ENCODE measurements at places on chromosomes 16 and 17.

DNA sequence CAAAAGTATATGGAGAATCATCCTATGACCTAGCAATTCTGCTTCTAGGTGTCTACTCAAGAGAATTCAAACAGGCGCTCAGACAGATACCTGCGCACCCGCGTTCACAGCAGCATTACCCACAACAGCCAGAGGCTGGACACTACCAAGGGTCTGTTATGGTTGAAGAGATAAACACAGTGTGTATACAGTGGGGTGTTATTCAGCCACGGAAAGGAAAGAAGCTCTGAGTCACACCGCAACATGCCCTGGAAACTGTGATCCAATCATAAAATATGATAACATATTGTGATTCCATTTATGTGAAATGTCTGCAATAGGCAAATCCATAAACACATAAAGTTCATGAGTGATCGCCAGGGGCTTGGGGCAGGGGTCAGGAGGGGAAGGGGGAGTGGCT, 18.0 kb upstream of the JPH3 start:
- no peaks in the 10 kb centered on the region for H3K36me3 ChIP-seq
- H3K4me3 ChIP-seq = no peak overlapping the region
- peaks cover 3% of the 10 kb centered on the region for H3K4me1 ChIP-seq

GRCh38 chr17:37710344-37710886, 34.4 kb downstream of the HNF1B start:
- no peaks in the 10 kb centered on the region for H3K36me3 ChIP-seq
- peaks cover 20% of the 10 kb centered on the region for H3K27me3 ChIP-seq
- no peak overlapping the region for H3K4me3 ChIP-seq
- no peak overlapping the region for H3K27ac ChIP-seq
- DNase-seq = no peak

DNA sequence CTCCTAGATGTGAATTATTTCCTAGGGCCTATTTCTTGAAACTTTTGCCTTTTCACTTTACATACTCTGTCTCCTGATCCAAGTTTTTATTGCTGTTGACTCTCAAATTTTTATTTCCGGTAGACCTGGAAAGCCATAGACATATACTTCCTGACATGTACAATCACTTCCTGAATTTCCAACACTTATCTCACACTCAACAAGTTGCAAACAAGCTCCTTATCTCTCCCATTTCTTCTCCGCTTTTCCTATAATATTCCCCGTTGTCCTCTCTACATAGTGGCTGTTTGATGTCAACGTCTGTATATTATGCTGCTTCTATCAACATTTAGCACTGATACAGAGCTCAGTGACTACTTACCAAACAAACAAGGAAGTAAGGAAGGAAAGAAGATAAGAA, 59.3 kb downstream of the IKZF3 start:
- DNase-seq = no peak
- peaks cover 5% of the 10 kb centered on the region for H3K36me3 ChIP-seq
- no peaks in the 10 kb centered on the region for H3K27me3 ChIP-seq
- H3K27ac ChIP-seq = no peak overlapping the region
- no peak overlapping the region for H3K4me3 ChIP-seq

DNA sequence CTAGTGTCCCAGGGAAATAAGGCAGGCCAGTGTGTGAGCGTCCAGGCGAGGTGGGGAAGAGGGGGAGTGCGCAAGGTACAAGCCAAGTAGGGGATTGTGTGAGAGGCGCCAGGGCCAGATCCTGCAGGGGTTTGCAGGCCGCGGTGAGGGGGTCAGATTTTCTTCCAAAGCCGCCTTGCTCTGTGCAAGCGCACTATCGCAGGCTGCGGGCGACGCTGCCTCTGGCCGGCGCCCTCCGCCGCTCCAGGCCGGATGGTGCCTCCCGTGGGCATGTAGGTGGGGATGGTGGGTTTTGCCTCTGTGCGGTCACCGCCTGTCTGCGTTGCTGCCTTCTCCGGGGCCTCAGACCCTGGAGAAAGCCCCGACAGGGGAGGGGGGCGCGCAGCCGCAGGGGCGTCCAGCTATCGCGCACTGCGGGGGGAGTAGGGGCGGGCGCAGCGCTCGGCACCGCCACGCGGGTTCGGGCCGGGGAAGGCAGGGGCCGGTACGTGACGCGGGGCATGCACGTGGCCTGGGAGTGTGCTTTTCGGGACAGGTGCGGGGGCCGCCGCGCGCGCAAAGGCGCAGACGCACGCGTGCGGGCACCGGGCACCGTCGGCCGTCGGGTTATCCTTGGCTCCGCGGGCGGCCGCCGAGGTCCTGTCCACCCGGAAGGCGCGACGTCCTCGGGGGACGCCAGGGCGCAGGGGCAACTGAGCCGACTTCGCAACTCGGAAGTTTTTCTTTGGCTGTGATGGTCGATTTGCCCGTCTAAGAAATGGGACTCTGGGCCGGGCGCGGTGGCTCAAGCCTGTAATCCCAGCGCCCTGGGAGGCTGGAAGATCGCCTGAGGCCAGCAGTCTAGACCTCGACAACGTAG, 1.1 kb upstream of the HAPSTR1 start:
- H3K27me3 ChIP-seq = no peaks in the 10 kb centered on the region
- H3K36me3 ChIP-seq = peaks cover 23% of the 10 kb centered on the region
- peak; percentile 32 for DNase-seq
- peak overlapping the region; percentile 91 for H3K27ac ChIP-seq
- H3K4me1 ChIP-seq = peaks cover 18% of the 10 kb centered on the region

GRCh38 chr16:56226845-56227525, 35.7 kb downstream of the GNAO1 start:
- H3K27me3 ChIP-seq = peaks cover 2% of the 10 kb centered on the region
- DNase-seq = no peak
- H3K27ac ChIP-seq = no peak overlapping the region
- no peak overlapping the region for H3K4me3 ChIP-seq
- no peaks in the 10 kb centered on the region for H3K36me3 ChIP-seq
